Activated CD8-positive, alpha-beta T cell treated with anti-CD3 and anti-CD28 coated beads for 36 hours (primary cell): ENCODE measurements at places on chromosomes 2 and 18. TPM values are rescaled to one million over a fixed set of nuclear protein-coding genes. Genes with fewer than 3 reads are reported as not detected.

Gene CDCA7
- 88.5 TPM for total RNA-seq

Gene IL36RN
- not detected for total RNA-seq

Gene MYO5B
- 0.09 TPM for total RNA-seq

Gene NEU2
- total RNA-seq, result not detected

Gene ZDBF2
- total RNA-seq, result 10.9 TPM

Gene SH2D6
- 0.77 TPM for total RNA-seq

Gene GPC1
- total RNA-seq, result 1.2 TPM

Gene VWA3B
- total RNA-seq, result not detected

Gene FAM237A
- not detected for total RNA-seq

Gene GALNT13
- 0.60 TPM for total RNA-seq

Gene DCDC2C
- total RNA-seq, result not detected

Gene FBLN7
- 7.9 TPM for total RNA-seq

Gene ERMN
- total RNA-seq, result 0.87 TPM

Gene FAM110C
- total RNA-seq, result 0.79 TPM

Gene REG1B
- not detected for total RNA-seq

Gene SLC4A5
- 1.8 TPM for total RNA-seq

Gene DSEL
- 0.13 TPM for total RNA-seq

Gene DRC1
- total RNA-seq, result not detected

Gene NEUROD1
- not detected for total RNA-seq

Gene PMAIP1
- total RNA-seq, result 92.8 TPM

Gene CNDP2
- 136 TPM for total RNA-seq

Gene ACKR3
- total RNA-seq, result 3.4 TPM

Gene TFPI
- not detected for total RNA-seq

Gene MC5R
- total RNA-seq, result not detected

Gene TDRD15
- total RNA-seq, result not detected

Gene DPYSL5
- not detected for total RNA-seq

Gene IGFBP2
- total RNA-seq, result 123 TPM

Gene HAAO
- total RNA-seq, result 1.0 TPM

Gene EGR4
- total RNA-seq, result 0.11 TPM

Gene CTLA4
- 30.7 TPM for total RNA-seq

Gene ABCG8
- total RNA-seq, result not detected

Gene TM4SF20
- total RNA-seq, result not detected

Gene DES
- total RNA-seq, result not detected

Gene ARID5A
- 64.3 TPM for total RNA-seq

Gene POTEJ
- not detected for total RNA-seq

Gene POMC
- total RNA-seq, result 5.5 TPM

Gene HOXD8
- not detected for total RNA-seq

Gene GALR1
- not detected for total RNA-seq

Gene NPPC
- 4.7 TPM for total RNA-seq
